SK-N-MC (cell line): ENCODE measurements at places on chromosomes 16 and 17.

DNA sequence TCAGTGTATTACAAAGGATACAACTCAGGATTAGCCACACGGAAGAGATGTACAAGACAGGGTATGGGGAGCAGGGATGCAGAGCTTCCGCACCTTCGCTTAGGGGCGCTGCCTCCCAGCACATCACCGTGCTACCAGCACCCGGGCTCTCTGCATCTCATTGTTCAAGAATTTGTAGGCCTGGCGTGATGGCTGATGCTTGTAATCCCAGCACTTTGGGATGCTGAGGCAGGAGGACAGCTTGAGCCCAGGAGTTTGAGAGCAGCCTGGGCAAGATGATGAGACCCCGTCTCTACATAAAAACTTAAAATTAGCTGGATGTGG is 43.2 kb downstream of the RAB11FIP4 start:
- DNase-seq = no peak

DNA sequence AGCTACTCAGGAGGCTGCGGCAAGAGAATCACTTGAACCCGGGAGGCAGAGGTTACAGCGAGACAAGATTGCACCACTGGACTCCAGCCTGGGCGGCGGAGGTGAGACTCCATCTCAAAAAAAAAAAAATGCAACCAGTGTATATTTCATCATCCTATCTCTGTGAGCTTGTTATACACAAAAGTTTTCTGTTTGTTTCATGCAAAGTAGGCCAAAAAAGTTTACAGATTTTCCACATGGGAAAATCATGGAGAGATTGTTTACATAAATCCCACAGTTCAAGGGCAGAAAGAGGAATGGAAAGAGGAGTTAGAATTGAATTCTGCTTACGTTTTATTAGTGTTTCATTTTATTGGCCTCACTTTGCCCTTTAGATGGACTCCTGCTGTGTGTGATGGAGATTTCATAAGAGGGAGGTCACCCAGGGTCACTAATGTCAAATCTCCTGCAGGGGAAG is 24.7 kb downstream of the NARF start:
- DNase-seq = no peak

GRCh38 chr16:89720813-89721545 is at the start of the genes VPS9D1 and ZNF276:
Gene VPS9D1, minus strand, starts transcription at chr16:89720898. Its CDS starts 37 bp downstream, at chr16:89720861.
Gene ZNF276, plus strand, starts transcription at chr16:89721537. Its CDS starts 104 bp downstream, at chr16:89721641.
- DNase-seq = no peak

GRCh38 chr16:85678821-85679220 is 9.9 kb downstream of the GINS2 start:
- no peak for DNase-seq

DNA sequence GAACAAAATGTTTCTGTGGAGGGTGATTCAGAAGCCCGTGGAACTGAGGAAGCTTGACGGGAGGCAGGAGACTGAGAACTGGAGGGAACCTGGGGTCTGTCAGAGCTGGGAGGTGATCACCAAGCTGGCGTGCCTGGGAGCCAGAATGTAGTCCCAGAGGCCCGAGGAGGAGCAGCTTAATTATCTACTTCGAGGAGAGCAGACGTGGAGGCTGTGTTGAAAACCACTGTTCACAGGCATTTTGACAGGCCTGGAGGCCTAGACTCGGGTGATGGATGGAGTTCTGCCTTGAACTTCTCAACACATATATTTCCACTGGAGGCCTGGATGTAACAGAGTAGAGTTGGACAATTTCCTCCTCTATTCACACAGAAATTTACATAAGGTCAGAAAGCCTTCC is 177.7 kb upstream of the SALL1 start:
- DNase-seq = no peak

DNA sequence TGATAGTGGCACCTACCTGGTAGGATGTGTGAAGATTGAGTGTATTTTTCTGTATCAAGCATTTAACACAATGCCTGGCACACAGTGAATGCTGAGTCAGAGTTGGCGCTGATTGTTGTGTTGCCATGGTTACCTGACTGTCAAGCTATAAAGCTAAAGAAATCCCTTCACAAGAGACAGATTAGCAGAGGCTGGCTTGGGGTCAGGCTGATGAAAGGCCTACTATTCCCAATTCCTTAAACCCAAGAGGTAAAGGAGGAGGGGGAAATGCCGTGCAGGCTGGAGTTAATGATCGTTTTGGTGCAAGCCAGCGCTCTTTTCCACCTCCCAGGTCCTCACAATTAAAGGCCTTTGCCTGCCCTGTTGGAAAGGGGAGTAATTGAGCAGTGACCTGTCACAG is 5.9 kb downstream of the CLEC19A start:
- DNase-seq = no peak

GRCh38 chr17:79840269-79840988 is 1.2 kb upstream of the CBX4 start:
- no peak for DNase-seq

DNA sequence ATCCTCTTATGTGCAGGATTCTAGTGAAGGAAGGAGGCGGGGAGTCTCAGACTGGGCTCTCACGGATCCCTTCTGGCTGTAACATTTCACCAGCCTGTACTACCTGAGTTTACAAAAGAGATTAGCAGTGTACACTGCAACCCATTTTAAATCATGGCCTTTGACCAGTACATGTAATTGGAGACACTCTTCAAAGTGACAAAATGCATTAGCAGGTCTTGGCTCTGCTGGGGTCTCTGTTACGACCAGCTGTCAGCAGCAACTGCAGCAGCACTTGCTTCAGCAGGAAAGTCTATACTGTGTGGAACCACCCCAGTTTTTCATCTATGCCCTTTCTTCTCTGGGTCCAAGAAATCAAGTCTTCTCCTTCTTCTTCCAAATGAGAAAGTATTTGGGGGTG is 322.8 kb upstream of the ASIC2 start:
- no peak for DNase-seq

GRCh38 chr17:21523497-21524210 is 147.5 kb downstream of the KCNJ12 start:
- DNase-seq = no peak

GRCh38 chr17:64166876-64167275 is 36.9 kb upstream of the ERN1 start:
- no peak for DNase-seq

GRCh38 chr16:51439271-51439670 is 288.2 kb upstream of the SALL1 start:
- DNase-seq = no peak

DNA sequence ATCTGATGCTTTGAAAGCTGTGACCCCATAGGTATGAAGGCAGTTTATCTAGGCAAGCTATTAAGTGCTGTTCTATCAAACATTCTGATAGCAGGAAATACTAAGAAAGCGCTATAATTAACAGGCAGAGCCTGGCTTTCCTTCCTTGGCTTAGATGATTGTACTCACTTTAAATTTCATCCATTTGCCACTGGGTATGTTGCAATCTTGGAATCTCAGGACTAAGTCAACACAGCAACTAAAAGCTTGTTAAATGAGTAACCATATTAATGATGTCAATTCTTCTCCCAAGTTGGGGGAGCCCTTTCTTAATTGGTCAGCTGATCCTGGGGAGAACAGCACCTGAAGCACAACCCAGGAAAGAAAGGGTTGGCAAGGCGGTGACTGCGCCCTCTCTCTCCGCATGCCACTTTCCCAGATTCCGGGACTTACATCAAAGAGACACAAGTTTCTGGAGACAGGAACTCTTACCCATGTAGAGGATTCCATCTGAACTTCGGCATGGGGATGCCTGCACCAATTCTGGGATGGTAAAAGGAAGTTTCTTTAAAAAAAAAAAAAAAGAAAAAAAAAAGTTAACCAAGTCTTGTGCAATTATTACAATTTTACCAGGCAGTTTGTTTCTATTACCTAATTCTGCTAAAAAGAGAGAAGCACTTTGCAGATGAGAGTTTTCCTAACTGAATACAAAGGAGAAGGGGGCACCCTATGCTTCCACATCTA is 54.4 kb upstream of the ICAM2 start:
- no peak for DNase-seq

GRCh38 chr16:29975134-29975538 is 1.5 kb downstream of the TAOK2 start:
- DNase-seq = no peak

DNA sequence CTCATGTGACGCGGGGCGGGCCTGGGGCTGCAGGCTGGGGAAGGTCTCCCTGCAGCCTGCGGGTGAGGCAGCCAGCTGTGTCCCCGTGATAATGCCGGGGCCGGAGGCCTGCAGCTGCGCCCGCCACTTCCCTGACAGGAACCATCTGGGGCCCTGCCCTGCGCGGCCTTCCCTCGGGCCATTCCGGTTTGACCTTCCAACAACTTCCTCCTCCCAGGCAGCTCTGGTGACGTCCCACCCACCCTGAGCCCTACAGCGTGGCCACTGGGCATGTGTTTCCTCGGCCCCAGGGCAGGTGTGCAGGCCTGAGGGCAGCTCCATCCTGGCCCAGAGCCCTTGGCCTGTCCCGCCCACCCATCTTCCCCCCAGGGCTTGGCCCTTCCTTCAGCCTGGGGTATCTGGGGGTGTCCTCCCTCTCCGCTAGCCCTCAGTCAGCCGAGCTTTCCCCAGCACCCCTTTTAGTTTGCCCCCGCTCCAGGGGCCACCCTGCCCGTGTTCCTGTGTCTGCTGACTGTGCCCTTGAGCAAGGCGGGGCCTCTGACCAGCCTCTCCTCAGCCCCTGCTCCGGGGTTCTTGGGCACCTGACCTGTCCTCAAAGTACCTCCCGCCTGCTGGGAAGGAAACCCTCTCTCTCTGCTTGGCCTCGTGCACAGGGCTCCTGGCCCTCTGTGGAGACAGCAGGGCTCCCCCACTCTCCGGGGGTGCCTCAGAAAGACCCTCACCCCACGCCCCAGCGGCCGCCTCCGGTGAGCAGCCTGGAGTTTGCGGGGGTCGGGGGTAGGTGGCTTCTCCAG is at the start of gene CBFA2T3:
Gene CBFA2T3 (minus strand): TSS at position 190 of the 794 bp plus-strand sequence. CDS start 400 bp downstream, outside the sequence.
- DNase-seq = no peak

- no peak for DNase-seq
Observed at GRCh38 chr16:879986-880385, 79.5 kb upstream of the GNG13 start.

GRCh38 chr16:75497558-75497957 is 2.3 kb upstream of the CHST6 start:
- no peak for DNase-seq

GRCh38 chr16:5036228-5037156 is 2.8 kb upstream of the NAGPA start:
- no peak for DNase-seq

GRCh38 chr16:73202161-73202729 is 154.3 kb upstream of the ZFHX3 start:
- no peak for DNase-seq

DNA sequence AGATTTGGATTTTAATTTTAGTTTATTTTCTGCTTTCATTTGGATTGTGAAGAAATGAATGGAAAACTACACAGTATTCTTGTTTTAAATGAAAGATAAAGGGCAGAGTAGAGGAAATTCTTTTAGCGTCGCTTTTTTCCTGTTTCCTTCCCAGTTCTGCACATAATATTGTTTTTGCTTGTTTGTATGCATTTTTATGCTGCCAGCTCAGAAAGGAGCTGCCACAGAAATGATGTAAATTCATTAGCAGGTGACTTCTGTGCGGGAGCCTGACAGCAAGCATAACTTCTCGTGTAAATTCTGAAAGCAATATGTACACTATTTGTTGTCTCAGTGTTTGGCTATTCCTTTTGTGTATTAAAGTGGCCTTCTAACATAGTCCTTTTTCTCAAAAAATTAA is 234.6 kb downstream of the PHKB start:
- DNase-seq = no peak

DNA sequence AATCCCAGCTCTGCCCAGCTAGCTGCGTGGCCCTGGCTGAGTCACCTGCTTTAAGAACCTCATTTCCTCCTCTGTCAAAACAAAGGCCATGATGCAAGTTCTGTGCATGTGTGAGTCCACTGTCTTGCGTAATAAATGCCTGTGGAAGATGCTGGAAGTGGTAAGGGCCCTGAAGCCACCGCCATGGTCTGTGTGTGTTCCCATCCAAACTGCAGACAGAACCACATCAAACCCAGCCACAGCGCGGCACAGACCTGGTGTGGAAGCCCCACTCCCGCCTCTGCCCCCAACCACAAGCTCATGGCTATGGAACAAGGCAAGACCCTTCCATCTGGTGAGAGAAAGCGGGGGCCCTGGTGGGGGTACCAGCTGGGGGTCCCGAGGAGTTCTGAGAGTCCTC is 26.0 kb downstream of the NECAB2 start:
- no peak for DNase-seq

- DNase-seq = no peak
Observed at GRCh38 chr17:32261936-32262510, 3.6 kb upstream of the RHBDL3 start.

GRCh38 chr17:48492401-48493298 is 38.2 kb downstream of the HOXB1 start:
- no peak for DNase-seq

DNA sequence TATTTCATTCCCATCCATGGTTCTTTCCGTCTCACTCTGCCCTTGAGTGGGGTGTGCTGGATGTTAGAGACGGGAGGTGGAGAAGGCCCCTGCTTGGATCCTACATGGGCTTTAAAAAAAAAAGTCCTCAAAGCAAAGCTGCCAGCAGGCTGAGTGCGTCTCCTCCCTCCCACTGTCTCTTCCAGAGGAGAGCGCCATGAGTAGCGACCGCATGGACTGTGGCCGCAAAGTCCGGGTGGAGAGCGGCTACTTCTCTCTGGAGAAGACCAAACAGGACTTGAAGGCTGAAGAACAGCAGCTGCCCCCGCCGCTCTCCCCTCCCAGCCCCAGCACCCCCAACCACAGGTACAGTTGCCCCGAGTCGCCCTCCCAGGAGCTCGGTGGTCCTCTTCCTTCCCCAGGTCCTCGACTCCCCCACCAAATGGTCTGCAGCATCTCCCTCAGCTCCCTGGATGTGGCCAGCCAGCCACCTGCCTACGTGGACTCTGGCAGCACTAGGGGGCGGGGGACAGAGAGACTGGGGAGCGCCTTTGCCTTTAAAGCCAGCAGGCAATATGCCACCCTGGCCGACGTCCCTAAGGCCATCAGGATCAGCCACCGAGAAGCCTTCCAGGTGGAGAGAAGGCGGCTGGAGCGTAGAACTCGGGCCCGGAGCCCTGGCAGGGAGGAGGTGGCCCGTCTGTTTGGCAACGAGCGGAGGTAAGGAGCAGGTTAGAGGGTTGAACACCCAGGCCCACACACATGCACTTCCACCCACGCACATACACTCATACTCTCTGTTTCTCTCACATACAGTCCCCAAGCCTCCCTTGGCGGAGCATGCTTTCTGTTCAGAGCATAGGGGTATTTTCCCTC is 68.2 kb downstream of the PLD6 start:
- no peak for DNase-seq

DNA sequence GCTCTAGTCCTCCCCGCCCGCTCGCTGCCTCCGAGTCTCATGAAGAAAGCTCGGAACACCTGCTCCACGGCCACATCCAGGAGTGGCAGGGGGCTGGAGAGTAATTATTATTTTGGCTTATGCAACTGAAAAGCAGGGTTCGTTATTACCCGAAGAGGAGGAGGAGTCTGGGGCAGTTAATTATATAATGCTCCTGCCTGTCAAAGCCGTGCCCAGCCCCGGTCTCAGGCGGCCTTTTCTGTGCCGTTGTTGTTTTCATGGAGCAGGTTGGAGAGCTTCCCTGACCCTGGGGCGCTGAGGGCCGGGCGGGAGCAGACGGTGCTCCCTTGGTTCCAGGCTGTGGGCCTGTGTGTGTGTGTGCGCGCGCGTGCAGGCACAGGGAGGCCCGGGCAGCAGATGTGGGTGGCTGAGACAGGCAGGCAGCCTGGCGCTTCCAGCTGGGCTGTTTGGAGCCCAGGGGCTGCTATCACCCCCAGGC is 2.4 kb downstream of the JPH3 start:
- DNase-seq = no peak
